ENCODE measurements at places on chromosomes 13 and 19.
A peak's percentile ranks its signal among the peaks of the same experiment; 100 is the strongest.

DNA sequence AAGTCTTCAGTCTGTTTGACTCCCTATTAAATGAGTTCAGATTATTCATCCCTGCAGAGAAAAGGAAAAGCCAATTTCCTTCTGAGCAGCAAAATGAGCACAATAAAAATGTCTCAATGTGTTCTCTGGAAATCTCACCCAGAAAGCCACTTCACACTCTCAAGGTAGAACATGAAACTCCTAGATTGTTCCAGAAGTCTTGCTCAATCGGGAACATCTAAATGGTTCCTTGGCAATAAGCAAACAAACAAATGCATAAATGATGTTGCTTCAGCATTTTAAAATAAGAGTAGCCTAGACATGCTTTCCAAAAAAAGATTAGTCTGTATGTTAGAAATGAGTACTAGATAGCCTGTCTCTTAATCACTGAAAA, 59.7 kb upstream of the TNFRSF19 start:
- DNase-seq, result no peak

DNA sequence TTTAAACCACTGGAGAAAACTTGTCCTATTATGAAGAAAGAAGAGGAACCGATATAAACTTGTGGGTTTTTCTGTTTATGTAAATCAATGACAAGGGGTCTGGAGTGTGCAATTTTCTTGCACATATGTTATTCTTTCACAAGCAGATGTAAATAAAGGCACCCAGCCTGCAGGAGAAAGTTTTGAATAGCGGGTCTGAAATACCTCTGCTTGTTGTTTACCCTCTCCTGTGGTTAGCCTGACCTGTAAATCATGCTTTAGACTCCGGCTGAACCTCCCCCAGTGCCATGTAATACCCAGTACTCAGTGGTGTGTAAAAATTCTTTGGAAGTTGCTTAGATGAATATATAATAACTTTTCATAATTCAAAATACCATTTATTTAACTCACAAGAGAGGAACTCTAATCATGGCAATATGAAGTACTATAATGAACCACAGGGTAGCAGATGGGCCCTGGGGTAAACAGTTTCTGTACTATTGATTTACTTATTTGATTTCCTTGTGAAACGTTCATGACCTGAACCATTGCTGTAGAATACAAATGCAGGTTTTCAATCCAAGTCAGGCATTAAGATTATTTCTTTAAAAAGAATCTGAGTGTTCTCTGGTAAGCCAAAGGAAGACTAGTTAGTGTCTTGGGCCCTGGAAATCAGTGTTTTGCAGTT, 245.1 kb downstream of the LMO7 start:
- no peak for DNase-seq

DNA sequence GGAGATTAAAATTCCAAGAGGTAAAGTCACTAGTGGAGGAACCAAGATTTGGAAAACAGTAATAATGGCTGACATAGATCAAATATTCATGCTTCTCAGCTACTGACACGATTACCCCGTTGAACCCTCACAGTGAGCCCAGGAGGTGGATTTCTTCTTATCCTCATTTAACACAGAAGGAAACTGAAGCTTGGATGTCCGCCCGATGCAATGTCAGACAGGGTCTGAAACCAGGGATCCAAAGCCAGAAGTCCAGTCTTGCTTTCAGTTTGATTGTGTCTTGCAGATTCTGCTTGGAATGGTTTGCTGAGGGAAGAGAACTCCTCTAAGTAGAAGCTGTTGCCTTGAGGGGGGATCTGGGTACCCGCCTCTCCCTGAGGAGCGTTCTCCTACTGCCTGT, 404.7 kb downstream of the KCNRG start:
- no peak for DNase-seq

- DNase-seq, result no peak
Observed at GRCh38 chr13:40458720-40458990, 207.8 kb downstream of the FOXO1 start.

DNA sequence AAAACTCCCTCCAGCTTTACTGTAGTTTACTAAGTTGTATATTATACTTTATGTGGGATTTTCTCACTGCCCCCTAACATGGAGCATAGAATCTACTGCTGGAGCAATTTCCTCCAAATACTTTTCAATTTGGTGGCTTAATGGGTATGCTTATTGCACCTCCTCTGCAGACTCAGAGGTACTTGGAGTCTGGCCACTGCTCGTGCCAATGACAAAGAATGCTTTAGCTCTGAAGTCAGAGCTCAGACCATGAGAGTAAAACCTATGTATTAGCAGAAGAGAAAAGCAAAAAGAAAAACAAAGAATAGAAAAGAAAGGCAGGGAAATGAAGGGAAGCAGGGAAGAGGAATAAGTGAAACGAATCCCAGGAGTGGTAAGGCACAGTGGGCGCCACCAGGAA, 71.9 kb downstream of the SUCLA2 start:
- DNase-seq, result no peak

GRCh38 chr13:40114305-40114896, 458.9 kb downstream of the COG6 start:
- no peak for DNase-seq

DNA sequence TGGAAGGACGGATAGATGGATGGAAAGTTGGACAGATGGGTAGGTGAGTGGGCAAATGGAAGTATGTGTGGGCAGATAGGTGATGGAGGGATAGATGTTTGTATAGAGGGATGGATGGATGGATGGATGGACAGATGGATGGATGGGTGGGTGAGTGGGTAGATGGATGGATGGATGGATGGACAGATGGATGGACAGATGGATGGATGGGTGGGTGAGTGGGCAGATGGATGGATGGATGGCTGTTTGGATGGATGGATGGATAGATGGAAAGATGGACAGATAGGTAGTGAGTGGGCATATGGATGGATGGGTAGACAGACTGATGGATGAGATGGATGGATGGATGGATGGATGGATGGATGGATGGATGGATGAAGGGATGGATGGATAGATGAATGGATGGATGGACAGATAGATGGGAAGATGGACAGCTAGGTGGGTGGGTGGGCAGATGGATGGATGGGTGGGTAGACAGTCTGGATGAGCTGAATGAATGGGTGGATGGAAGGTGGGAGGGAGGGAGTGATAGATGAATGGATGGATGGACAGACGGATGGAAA, 74.9 kb upstream of the KCTD15 start:
- DNase-seq, result no peak

DNA sequence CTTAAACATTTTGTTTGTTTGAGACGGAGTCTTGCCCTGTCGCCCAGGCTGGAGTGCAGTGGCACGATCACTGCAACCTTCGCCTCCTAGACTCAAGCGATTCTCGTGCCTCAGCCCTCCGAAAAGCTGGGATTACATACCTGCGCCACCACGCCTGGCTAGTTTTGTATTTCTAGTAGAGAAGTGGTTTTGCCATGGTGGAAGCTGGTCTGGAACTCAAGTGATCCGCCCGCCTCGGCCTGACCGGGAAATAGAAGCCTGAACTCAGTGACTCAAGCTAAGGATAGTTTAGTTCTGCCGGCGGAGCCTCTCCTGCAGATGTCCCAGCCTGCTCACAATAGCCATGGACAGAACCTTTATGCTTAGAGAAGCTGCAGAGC, 53.0 kb upstream of the ZNF254 start:
- DNase-seq, result peak; percentile 42

DNA sequence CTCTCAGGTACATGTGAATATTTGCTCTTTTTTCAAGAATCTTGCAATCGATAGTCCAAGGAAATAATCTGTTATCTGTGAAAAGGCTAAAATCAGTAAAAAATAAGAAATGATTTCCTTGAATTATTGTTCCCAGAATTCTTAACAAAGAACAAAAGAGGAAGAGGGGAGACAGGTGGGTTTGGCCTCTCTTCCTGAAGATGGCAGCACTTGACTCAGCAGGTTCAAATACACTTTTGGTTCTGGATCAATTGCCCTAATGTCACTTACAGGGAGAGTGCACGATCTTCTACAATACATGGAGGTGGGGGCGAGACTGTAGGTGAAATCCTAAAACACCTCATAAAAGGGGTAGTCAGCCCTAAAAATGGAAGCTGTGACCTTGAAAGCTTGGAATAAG, 358.7 kb downstream of the IRS2 start:
- DNase-seq, result no peak

DNA sequence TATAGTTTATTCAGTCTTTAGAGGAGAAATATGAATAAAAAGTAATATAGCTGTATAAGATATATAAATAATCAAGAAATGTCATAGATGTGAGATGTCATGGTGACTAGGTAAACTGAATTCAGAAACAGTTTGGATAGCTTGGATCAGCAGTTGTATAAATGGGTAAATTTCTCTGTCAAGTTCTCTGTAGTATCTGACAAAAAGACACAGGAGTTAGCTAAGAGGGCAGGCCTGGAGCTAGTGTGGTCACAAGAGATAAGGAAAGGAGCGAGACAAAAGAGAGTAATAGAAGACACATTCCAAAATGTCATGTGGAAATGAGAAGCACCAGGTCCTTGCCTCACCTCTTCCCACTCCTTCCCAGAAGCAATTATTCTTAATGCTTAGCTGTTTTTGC, 349.0 kb downstream of the LMO7 start:
- no peak for DNase-seq
